NCI-H187 treated with DMSO at 0.1 percent for 48 hours (cell line): ENCODE measurements at places on chromosomes 5 and 9.

DNA sequence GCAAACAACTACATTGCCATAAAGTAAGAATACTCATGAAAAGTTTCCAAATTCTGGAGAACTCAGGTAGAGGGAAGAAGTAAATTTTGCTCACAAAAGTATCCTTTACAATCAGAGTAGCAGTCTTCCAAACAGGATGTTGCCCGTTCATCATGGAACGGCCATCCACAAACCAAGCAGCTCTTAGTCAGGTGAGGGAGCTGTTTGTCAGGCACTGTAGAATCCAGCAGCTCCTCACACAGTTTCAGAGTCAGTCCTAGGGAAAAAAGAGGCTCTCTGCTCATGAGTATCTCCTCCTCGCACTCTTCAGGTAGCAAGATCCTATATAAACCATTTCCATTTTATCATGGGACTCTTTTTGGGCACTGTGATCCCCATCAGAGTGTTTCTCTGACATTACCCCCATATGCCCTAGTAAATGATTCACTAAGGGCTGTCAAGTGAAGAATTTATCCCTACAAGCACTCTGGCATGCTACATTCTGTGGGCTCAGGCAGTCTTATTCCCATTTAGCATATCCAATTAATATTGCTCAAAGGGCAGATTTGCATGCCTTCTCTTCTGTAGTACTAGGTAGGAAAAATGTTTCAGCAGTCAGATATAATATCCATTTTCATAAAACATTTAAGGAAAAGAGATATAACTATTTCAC, 97.9 kb downstream of the WDR41 start:
- DNase-seq = no peak

GRCh38 chr5:96816991-96817390, 9.2 kb upstream of the ERAP1 start:
- DNase-seq = no peak

DNA sequence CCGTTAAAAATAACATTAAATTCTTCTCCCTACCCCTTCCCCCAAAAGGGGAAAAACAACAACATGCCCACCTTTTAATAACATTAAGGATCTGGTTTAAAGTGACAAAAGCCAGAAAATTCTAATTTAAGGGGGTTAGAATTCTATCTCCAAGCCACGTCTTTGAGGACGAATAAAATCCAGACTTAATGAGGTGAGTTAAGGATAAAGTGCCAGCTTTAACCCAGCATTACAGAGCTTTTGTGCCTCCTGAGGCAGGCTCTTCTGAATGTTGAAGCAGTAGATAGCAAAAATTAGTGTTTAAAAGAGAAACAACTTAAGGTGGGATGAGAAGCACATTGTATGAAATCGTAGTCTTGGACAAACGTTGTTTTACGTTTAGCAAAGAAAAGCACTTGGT, 329.0 kb upstream of the MPDZ start:
- no peak for DNase-seq

GRCh38 chr5:54570916-54571315, 53.4 kb downstream of the SNX18 start:
- DNase-seq = no peak

DNA sequence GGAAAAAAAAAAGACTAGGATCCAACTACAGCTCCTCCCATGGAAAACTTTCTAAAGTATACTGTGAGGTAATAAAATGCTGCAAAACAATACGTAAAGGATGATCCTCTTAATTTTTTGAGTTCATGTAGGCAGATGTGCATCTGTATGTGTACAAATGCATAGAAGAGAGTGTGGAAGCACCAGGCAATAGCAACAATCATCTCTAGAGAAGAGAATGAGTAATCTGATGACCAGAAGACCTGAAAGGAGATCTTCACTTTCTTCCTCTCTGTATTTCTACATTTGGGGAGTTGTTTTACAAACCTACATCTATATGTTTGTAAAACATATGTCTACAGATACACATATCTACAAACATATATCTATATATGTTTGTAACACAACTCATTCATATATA, 29.3 kb upstream of the SPDL1 start:
- DNase-seq = no peak

GRCh38 chr9:83007521-83008300, 55.2 kb downstream of the RASEF start:
- no peak for DNase-seq

DNA sequence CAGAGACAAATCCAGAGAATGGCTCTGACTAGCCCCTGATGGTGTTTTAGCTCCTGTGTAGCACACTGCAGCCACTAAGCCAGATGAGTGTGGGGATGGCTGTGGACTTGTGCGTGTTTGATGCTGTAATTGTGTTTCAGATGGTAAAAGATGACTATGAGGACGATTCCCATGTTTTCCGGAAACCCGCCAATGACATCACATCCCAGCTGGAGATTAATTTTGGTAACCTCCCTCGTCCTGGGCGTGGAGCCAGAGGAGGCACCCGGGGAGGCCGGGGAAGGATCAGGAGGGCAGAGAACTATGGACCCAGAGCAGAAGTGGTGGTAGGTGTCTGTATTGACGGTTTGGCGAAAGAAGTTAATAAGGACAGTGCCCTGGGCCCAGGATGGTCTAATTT, 38.0 kb downstream of the HABP4 start:
- no peak for DNase-seq

- no peak for DNase-seq
These were observed 11.0 kb upstream of the GPSM1 start for GRCh38 chr9:136316271-136316751.

GRCh38 chr9:124675261-124676158, 95.6 kb downstream of the NR6A1 start:
- DNase-seq = no peak

- DNase-seq = no peak
These were observed 205.1 kb upstream of the RGMB start for GRCh38 chr5:98568336-98568735.

DNA sequence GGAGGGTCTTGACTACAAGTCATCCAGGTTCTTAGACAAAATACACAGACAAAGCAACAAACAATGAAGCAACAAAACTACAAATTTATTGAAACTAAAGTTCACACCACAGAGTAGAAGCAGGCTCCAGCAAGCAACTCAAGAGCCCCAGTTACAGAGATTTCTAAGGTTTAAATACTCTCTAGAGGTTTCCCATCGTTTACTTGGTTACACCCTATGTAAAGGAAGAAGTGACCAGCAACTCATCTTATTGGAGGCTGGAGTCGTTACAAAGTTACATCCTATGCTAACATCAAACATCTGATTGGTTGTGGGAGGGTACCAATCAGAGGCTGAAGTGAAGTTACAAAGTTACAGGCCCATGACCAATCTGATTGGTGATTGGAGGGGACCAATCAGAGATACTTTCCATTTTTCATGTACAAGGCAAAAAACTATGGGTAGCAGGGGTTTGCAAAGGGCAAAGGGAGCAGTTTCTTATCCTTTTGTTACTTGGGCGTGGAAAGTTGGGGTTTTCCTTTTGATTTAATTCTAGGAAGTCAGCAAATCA, 2292.6 kb upstream of the C9orf72 start:
- no peak for DNase-seq

DNA sequence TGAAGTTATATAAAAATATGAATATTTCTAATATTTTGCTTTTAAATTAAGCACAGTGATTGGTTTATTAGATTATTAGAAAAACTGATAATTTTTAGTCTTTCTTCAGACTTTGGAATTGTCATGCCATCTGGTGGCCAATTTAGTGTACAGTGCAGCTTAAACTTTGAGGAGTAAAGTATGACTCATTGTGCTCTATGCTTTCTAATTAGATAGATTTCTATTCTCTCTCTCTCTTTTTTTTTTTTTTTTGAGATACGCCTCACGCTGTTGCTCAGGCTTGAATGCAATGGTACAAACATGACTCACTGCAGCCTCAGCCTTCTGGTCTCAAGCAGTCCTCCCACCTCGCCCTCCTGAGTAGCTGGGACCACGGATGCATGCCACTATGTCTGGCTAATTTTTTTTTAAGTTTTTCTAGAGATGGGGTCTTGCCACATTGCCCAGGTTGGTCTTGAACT, 42.1 kb upstream of the GPR21 start:
- DNase-seq = no peak

DNA sequence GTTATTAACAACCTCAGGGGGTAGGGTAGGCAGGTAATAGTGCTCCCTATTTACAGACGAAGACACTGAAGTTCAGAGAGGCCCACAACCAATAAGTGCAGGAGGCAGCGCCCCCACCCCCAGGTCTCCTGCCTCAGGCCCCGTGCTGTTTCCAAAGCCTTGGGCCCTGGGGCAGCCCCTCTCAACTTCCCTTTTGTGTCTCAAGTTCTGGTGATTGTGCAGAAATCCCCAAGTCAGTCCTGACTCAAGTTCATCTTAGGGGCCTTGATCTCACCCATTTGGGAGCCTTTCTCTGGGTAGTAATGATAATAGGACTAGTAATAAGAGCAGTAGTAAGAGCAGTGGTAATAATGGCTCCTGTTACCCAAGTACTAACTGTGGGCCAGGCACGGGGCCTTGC, 35.5 kb upstream of the ASS1 start:
- no peak for DNase-seq
